ENCODE measurements at places on chromosomes 5 and 9.
A peak's percentile ranks its signal among the peaks of the same experiment; 100 is the strongest.

DNA sequence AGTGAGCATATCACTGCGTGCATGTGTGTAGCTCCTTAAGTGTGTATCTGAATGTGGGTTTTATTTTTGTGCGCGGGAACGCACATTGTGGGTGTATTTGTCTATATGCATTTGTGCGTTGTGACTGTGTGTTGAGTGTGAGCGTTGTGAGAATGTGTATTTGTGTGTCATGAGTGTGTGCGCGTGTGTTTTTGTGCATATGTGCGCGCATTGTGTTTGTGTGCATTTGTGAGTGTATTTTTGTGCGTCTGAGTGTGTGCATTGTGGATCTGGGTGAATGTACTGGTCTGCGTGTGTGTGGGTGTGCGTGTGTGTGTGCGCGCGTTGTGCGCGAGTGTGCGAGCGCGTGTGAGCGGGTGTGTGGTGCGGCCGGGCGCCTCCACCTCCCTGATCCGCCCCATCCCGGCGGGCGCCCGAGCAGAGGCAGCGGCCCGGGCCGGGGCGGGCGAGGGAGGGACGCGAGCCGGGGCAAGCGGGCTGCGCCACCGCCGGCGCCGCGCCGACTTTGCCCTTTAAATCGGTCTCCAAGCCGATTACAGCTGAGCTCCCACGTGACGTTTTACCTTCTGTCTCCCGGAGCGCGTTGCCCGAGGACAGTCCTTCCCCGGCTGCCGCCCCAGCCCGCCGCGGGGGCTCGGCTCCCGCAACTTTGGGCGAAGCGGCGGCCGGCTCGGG is at the start of gene RASGRF2:
RASGRF2 (plus strand) TSS at position 596 of the 675 bp plus-strand sequence. CDS start 376 bp downstream, outside the sequence.
- DNase-seq, result no peak

- DNase-seq, result no peak
These were observed 42.8 kb downstream of the FBXO38 start for GRCh38 chr5:148426514-148426913.

GRCh38 chr5:67364381-67364970 is 167.9 kb upstream of the CD180 start:
- DNase-seq, result no peak

DNA sequence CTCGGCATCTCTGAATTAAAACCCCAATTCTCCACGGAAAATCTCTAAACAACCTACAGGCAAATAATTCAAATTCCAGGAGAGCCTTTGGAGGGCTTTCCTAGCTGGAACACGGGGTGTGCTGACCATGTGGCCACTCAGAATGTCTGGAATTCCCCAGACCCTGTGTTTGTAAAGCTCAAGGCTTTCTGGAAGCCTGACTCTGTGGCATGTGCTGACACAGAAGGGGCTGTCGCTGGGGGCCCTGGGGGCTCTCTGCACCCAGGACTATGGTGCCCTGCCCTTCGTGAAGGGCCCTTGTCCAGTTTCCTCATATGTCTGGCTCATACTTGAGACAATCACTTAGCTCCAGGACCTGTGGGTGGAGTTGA is 29.0 kb upstream of the BOD1 start:
- DNase-seq, result no peak

GRCh38 chr9:77944556-77945243 is 86.9 kb downstream of the GNAQ start:
- DNase-seq, result no peak

DNA sequence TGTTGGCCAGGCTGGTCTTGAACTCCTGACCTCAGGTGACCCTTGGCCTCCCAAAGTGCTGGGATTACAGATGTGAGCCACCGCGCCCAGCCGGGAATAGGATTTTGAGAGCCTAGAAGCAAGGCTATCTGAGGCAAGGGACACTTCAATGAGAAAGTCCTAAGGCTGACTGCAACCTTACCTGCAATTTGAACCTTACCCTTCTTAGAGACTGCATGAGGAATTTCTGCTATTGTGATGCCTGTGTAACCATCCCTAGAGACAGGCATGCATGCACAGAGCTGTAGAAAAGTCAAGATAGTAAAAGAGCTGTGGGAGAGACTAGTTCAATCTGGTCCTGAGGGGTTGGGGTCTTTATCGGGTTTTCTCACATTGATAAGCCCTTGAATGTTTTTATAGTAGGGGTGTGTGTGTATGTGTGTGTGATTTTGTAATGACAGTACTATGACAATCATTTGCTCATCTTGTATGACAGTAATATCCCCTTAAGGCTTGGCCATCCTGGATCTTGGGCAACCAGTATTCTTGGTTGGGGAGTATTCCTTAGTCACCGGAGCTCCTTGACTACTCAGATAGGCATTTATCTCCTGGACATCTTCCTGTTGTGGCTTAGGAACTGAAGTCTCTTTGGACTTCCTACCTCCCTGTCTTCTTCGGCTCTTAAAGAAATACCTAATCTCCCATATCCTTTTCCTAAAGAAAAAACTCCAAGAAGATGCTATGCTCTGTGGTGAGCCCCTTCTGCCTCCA is 11.2 kb downstream of the DNAJB5 start:
- no peak for DNase-seq

DNA sequence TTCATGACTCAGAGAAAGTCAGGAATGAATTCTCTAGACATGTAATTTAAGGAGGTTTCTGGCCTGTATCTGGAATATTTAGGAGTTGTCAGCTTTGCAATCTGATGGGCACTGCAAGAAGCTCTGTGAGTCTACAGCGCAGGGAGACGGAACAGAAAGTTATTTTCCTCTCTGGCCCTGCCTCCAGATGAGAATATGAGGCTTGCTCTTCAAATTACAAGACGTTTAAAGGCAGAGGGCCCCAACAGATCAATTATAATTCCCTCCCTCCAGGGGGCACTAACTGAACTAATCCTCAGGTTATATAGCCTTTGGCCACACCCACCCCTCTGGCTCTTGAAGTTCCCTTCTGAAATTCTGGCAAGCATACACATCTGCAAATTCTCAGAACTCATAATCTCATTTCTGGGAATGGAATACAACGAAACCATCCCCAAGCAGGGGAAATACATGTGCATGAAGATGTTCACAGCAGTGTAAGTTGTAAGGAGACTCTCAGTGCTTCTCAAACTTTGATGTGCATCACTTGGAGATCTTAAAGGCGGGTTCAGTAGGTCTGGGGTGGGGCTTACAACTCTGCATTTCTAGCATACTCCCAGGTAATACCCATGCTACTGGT is 307.6 kb downstream of the CWC27 start:
- peak; percentile 22 for DNase-seq

DNA sequence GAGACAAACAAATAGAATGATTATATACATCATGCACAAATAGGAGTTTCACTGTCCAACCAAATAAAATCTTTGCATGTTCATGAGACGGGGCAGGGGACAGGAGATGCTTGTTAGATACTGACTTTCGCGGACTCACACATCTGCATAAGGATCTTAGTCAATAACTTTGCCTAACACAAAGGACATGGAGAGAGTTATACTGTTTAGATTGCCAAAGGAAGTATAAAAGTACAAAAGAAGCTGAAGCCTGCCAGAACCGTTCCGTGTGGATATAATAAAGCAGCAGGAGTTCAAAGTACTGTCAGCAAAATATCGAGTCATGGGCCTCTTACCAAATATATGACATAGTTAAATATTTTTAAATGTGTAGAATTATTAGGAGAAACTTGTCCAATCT is 1148.4 kb downstream of the EFNA5 start:
- DNase-seq, result no peak

- no peak for DNase-seq
These were observed 483.1 kb downstream of the MAT2B start for GRCh38 chr5:163988566-163988965.

GRCh38 chr9:103296189-103296588 is 301.1 kb downstream of the CYLC2 start:
- DNase-seq, result no peak
